Uterine smooth muscle cell (primary cell): ENCODE measurements at places on chromosomes 13 and 19. TPM values are rescaled to one million over a fixed set of nuclear protein-coding genes. Genes with fewer than 3 reads are reported as not detected.

The ZNF709 gene
- total RNA-seq, result 2.7 and 4.7 TPM in 2 replicates

The FUT3 gene
- not detected in 2 replicates for total RNA-seq

The ZNF253 gene
- total RNA-seq, result 1.9 and 2.1 TPM in 2 replicates

The SLC25A41 gene
- 0.11 TPM in 1 of 2 replicates, not detected in the other for total RNA-seq

The GJB6 gene
- total RNA-seq, result not detected in 2 replicates

The ITGBL1 gene
- total RNA-seq, result 41.5 and 56.5 TPM in 2 replicates

The LILRA1 gene
- not detected in 2 replicates for total RNA-seq

The RNF113B gene
- not detected in 2 replicates for total RNA-seq

The ZNF491 gene
- 2.1 and 3.4 TPM in 2 replicates for total RNA-seq

The CEACAM3 gene
- total RNA-seq, result not detected in 2 replicates

The CYP2B6 gene
- not detected in 2 replicates for total RNA-seq

The SARS2 gene
- total RNA-seq, result 15.0 and 15.7 TPM in 2 replicates

The CYP2A7 gene
- total RNA-seq, result not detected in 2 replicates

The LRRC63 gene
- 0.22 and 0.50 TPM in 2 replicates for total RNA-seq

The ZNF492 gene
- total RNA-seq, result 0.25 and 0.66 TPM in 2 replicates

The AZU1 gene
- total RNA-seq, result not detected in 2 replicates

The ZNF439 gene
- total RNA-seq, result 6.2 and 6.7 TPM in 2 replicates

The ZNF93 gene
- 4.9 and 9.3 TPM in 2 replicates for total RNA-seq

The AKT2 gene
- total RNA-seq, result 104 and 105 TPM in 2 replicates

The CKAP2 gene
- total RNA-seq, result 24.4 and 64.3 TPM in 2 replicates

The CASP14 gene
- total RNA-seq, result not detected in 2 replicates

The CEACAM1 gene
- total RNA-seq, result under 0.01 TPM in 1 of 2 replicates, not detected in the other

The FPR3 gene
- total RNA-seq, result not detected in 2 replicates
